ENCODE measurements at places on chromosomes 12 and 14.
A peak's percentile ranks its signal among the peaks of the same experiment; 100 is the strongest.

- H3K27me3 ChIP-seq, result peaks cover 4% of the 10 kb centered on the region
- peak overlapping the region; percentile 85 for H3K27ac ChIP-seq
- no peaks in the 10 kb centered on the region for H3K36me3 ChIP-seq
- peak; percentile 25 for DNase-seq
- H3K4me1 ChIP-seq, result peaks cover 35% of the 10 kb centered on the region
- H3K4me3 ChIP-seq, result peak overlapping the region; percentile 3
Observed at GRCh38 chr12:80217011-80217535, 117.7 kb downstream of the OTOGL start.

DNA sequence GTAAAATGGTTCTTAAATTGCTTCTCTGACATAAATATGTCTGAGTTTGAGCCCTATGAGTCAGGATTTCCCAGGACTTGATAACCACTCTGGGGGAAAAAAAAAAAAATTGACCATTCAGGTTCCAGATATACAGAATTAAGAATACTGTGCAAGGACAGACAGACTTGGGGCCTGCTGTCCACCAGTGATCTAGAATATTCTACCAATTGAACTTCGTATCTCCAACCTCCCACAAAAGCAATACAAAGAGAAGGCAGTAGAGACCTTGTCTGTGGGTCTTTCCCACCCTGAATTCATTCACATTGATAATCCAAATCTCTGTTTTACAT is 4.1 kb downstream of the SINHCAF start:
- H3K27ac ChIP-seq, result peak overlapping the region; percentile 14
- H3K4me1 ChIP-seq, result peaks cover 45% of the 10 kb centered on the region
- DNase-seq, result no peak
- peak overlapping the region; percentile 95 for H3K4me3 ChIP-seq
- H3K36me3 ChIP-seq, result no peaks in the 10 kb centered on the region

DNA sequence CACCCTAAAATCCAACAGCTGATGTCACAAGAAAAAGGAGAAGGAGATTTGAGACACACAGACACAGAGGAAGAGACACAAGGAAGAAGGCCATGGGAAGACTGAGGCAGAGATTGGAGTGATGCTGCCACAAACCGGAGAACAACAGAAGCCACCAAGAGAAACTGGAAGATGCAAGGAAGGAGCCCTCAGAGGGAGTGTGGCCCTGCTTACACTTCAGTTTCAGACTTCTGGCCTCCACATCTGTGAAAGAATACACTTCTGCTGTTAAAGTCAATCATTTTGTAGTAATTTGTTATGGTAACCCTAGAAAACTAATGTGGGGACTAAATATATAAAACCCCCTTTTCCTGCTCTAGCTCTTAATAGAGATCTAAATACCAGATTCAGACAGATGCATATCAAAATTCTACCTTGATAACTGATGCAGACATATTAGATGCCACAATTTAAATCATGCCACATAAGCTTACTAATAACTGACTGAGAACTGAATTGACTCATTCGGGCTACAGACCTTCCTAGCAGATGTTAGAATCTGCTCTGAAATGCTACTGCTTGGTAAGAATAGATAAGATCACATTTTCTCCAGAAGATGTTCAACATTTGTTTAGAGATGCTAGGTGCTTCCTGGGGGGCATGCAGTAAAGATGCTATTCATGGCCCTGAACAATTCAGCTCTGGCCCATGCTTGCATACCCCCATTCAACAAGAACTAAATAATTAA is 113.1 kb upstream of the CCND2 start:
- no peak for DNase-seq
- H3K4me1 ChIP-seq, result peaks cover 5% of the 10 kb centered on the region
- H3K4me3 ChIP-seq, result no peak overlapping the region
- no peak overlapping the region for H3K27ac ChIP-seq
- H3K36me3 ChIP-seq, result peaks cover 8% of the 10 kb centered on the region

DNA sequence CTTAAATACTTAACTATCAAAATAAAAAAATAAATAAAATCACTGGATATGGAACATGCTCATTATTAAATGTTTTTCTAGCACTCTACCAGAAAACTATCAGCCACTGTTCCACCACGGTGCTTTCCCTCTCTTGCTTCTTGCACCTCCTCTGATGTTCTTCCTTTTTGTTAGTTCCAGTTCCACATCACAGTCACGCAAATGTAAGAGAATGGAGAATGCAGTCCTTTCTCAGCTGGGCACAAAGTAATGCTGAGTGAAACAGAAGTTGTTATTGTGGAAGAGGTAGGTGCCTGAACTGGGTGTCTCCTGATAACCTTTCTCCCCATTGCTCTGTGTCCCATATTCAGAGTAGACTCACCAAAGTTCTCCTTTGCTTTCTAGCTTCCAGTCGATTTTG is 1116.9 kb upstream of the TMEM132C start:
- H3K4me3 ChIP-seq, result no peak overlapping the region
- H3K27me3 ChIP-seq, result no peaks in the 10 kb centered on the region
- H3K4me1 ChIP-seq, result no peaks in the 10 kb centered on the region
- H3K27ac ChIP-seq, result no peak overlapping the region
- no peaks in the 10 kb centered on the region for H3K36me3 ChIP-seq
- no peak for DNase-seq

DNA sequence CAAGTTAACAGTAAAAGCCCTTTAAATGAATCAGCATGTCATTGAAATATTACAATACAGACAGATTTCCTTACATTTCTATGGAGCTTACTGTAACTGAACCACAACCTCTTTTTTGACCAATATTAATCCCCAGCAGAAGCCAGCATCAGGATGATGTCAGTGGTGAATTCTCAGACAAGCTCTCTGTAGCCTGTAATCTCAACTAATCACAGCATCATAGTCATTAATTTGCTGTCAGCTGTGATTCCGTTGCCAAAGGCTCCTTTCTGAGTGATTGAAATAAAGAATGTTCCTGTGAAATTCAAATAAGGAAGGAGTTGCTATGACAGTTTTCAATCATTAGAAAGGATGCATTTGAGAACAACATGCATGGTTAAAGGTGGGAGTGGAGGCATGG is 323.1 kb downstream of the PDZRN4 start:
- H3K27me3 ChIP-seq, result no peaks in the 10 kb centered on the region
- peaks cover 14% of the 10 kb centered on the region for H3K4me1 ChIP-seq
- no peak overlapping the region for H3K4me3 ChIP-seq
- H3K27ac ChIP-seq, result no peak overlapping the region
- no peaks in the 10 kb centered on the region for H3K36me3 ChIP-seq

DNA sequence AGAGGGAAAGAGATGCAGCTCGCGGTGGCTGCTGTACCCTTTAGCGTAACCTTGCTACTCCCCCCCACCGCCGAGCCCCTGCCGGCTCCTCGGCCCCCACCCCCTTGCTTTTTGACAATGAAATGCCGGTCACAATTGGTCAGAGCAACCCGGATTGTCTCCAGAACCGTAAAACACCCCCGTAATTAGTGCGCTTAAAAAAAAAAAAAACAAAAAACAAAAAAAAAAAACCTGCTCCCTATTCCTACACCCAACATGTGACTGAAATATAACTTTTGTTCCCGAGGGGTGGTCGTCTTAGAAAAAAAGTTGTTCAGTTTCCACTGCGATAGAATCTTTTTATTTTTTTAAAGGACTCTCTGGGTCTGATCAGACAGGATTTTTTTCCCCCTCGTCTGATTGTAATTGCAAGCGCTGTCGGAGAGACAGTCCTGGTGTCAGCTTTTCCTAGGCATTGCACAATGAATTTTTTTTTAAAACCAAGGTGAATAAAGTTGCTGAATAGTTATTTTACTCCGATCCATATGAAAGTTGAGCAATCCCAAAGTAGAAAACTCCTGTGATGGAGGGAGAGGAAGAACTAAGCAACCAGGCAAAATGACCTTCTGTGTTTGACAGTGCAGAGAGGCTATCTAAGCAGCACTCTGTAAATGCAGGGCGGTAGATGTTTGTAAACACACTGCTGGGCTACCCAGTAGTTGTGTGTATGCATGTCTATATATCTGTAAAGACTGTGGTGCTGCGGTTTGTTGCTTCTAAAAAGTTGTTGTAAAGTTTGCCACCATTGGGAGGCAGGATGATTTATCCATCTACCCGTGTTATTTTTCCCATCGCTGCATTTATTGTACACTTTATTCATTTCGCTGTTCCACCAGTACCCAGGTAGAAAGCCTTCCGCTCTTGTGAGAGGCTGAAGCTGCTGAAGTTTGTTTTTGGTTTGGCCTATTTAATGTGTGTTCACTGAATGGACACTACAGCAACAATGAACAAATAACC is 1.1 kb downstream of the ETV6 start:
- no peaks in the 10 kb centered on the region for H3K36me3 ChIP-seq
- peak overlapping the region; percentile 96 for H3K27ac ChIP-seq
- H3K4me3 ChIP-seq, result peak overlapping the region; percentile 97
- no peak for DNase-seq
- peaks cover 21% of the 10 kb centered on the region for H3K4me1 ChIP-seq

- H3K27ac ChIP-seq, result no peak overlapping the region
- DNase-seq, result no peak
- H3K36me3 ChIP-seq, result no peaks in the 10 kb centered on the region
- peaks cover 2% of the 10 kb centered on the region for H3K27me3 ChIP-seq
- H3K4me3 ChIP-seq, result no peak overlapping the region
Observed at GRCh38 chr12:123134271-123134671, 16.6 kb downstream of the PITPNM2 start.

GRCh38 chr12:56932146-56932545 is 2.1 kb downstream of the SDR9C7 start:
- peaks cover 2% of the 10 kb centered on the region for H3K27me3 ChIP-seq
- peaks cover 1% of the 10 kb centered on the region for H3K4me1 ChIP-seq
- no peak overlapping the region for H3K27ac ChIP-seq
- H3K36me3 ChIP-seq, result peaks cover 4% of the 10 kb centered on the region
- H3K4me3 ChIP-seq, result no peak overlapping the region

GRCh38 chr12:62731055-62731820 is 203.7 kb downstream of the PPM1H start:
- H3K36me3 ChIP-seq, result no peaks in the 10 kb centered on the region
- no peak overlapping the region for H3K4me3 ChIP-seq
- peaks cover 4% of the 10 kb centered on the region for H3K27me3 ChIP-seq
- no peak for DNase-seq
- H3K27ac ChIP-seq, result no peak overlapping the region
- H3K4me1 ChIP-seq, result peaks cover 28% of the 10 kb centered on the region

DNA sequence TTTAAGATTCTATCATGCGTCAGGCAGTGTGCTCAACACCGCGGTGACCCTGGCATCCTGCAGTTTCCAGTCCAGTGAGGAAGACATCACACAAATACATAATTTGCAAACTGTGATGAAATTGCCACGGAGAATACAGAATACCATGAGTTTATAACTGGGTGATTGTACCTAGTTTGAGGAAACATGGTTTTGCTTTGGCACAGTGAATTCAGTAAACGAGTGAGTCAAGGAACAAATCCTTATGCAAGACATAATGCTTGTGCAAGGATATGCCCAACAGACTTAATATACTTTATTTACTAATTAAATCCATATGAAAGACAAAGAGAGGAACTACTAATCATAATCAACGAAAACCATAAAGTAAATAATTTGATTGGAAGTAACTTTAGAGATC is 311.8 kb upstream of the TMTC1 start:
- no peak overlapping the region for H3K4me3 ChIP-seq
- no peak for DNase-seq
- H3K27ac ChIP-seq, result no peak overlapping the region

- H3K27me3 ChIP-seq, result peaks cover 8% of the 10 kb centered on the region
- peaks cover 44% of the 10 kb centered on the region for H3K4me1 ChIP-seq
- H3K36me3 ChIP-seq, result peaks cover 5% of the 10 kb centered on the region
- peak overlapping the region; percentile 80 for H3K27ac ChIP-seq
- DNase-seq, result peak; percentile 34
Observed at GRCh38 chr14:52015411-52016030, 26.2 kb downstream of the RTRAF start.

DNA sequence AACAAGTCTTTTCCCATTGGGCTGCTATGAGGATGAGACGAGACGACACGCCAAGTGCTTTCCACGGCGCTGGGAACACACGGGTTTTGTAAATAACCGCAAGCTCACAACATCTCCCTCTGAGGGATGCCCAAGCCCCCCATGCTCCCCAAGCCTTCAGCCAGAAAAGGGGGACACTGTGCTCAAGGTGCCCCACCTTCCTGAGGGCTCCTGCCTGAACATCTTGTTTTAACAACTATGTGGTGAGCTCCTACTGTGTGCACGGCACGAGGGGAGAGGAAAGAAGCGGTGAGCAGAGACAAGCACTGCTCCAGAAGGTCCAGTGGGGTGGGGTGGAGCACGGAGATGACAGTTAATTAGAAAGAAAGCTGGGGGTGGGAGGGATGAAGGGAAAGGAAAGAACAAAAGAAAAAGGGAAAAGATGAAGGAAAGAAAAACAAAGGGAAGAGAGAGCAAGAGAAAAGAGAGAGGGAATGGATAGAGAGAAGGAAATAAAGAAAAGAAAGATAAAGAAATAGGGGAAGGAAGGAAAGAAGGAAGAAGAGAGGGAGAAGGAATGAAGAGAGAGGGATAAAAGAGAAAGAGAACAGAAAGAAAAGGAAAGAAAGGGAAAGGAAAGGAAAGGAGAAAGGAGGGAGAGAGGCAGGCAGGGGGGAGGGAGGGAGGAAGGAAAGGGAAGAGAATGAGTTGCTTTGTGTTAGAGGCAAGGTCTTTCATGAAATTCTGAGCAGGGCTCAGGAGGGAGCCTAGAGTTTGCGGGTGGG is 56.8 kb downstream of the SLC15A4 start:
- H3K4me1 ChIP-seq, result peaks cover 4% of the 10 kb centered on the region
- H3K4me3 ChIP-seq, result no peak overlapping the region
- peaks cover 17% of the 10 kb centered on the region for H3K36me3 ChIP-seq
- H3K27ac ChIP-seq, result no peak overlapping the region
- peaks cover 10% of the 10 kb centered on the region for H3K27me3 ChIP-seq

DNA sequence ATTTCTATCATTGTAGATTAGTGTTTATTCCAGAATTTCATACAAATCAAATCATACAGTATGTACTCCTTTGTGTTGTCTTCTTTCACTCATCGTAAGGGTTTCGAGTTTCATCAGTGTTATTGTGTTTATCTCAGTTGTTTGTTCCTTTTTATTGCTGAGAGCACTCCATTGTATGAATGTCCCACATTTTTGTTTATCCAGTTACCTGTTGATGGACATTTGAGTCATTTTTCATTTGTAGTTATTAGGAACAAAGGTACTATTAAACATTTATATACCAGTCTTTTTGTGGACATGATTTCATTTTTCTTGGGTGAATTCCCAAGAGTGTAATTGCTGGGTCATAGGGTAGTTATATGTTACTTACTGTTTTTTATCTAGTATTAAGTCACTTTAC is 70.0 kb downstream of the BICD1 start:
- no peak overlapping the region for H3K4me3 ChIP-seq
- peaks cover 3% of the 10 kb centered on the region for H3K27me3 ChIP-seq
- peak overlapping the region; percentile 26 for H3K27ac ChIP-seq
- peaks cover 34% of the 10 kb centered on the region for H3K4me1 ChIP-seq
- peaks cover 4% of the 10 kb centered on the region for H3K36me3 ChIP-seq
- no peak for DNase-seq

- no peak overlapping the region for H3K4me3 ChIP-seq
- peaks cover 36% of the 10 kb centered on the region for H3K4me1 ChIP-seq
- no peaks in the 10 kb centered on the region for H3K36me3 ChIP-seq
Observed at GRCh38 chr12:26633591-26634210, 199.3 kb downstream of the ITPR2 start.

GRCh38 chr12:104490186-104490585 is 33.4 kb downstream of the CHST11 start:
- no peak overlapping the region for H3K27ac ChIP-seq
- H3K27me3 ChIP-seq, result no peaks in the 10 kb centered on the region
- H3K4me3 ChIP-seq, result no peak overlapping the region

Measured in glutamatergic neuron (in vitro differentiated cells).